ENCODE measurements at places on chromosomes 2 and 18.

GRCh38 chr2:67878743-67879142 is 184.1 kb downstream of the C1D start:
- DNase-seq, result peak; percentile 25

- no peak for DNase-seq
Measured at GRCh38 chr2:112701052-112701451, 19.8 kb upstream of the NT5DC4 start.

DNA sequence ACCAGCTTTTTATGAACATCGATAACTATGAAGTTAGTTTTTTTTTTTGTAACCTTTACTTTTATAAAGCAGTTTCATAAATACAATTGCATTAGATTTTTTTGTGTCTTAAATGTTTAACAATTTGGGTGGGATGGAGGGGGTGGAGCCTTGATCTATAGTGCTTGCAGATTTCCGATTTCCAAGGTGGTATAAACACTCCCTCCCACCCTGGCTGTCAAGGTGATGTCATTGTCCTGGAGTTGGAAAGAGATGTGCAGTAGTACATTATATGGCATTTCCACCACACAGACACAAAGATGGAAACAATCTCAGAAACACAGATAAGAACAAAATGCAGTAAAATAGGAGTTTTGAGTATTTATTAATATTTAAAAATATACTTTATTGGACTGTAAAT is 114.4 kb downstream of the TTN start:
- no peak for DNase-seq

GRCh38 chr18:43877616-43878321 is 600.5 kb upstream of the SYT4 start:
- peak; percentile 23 for DNase-seq

- no peak for DNase-seq
Measured at GRCh38 chr18:2258954-2259353, 312.4 kb downstream of the METTL4 start.

DNA sequence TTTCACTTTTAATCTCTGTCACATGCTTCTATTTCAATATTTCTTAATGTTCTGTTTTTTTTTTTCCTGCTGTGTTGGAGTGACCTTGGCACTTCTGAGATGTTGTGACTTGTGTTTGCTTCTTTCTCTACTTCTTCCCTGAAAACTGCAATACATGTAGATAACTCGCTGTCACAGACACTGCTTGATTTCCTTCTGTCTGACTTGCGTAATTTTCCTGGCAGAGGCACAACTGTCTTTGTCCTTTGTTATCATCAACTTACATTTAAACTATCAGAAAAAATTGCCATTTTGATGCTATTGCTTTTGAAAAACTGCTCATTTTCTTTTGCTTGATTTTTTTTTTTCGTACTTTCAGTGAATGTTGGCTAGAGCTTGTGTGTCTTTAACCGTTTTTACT is 69.0 kb downstream of the BABAM2 start:
- DNase-seq, result no peak

GRCh38 chr18:68723539-68723938 is 8.6 kb upstream of the TMX3 start:
- no peak for DNase-seq

- DNase-seq, result no peak
Measured at GRCh38 chr2:218856167-218856895, 3.3 kb upstream of the WNT6 start.

- no peak for DNase-seq
Measured at GRCh38 chr2:25790074-25790790, 88.1 kb downstream of the ASXL2 start.

DNA sequence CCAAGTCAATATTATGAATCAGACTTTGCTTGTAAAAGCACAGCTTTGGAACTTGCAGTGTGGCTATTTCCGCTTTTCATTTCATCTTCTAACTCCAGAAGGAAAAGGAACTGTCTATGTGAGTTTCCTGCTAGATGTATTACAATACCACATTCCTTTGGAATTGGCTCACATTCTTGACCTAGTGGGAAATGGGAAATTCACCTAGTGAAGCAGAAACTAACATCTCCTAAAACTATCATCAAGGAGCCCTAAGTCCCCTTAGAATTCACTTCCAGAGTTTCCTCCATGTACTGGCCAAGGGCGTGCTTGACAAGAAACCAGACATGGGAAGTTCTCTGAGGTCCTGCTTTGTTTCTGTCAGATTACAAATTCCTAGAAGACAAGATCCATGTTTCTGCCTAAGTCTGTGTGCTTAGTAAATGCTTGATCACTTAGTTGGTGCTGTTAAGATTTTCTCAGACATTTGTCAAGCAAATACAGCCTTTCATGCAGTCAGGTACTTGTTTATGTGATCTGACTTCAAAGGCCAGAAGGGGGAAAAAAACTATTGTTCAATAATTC is 275.7 kb upstream of the FN1 start:
- DNase-seq, result no peak

DNA sequence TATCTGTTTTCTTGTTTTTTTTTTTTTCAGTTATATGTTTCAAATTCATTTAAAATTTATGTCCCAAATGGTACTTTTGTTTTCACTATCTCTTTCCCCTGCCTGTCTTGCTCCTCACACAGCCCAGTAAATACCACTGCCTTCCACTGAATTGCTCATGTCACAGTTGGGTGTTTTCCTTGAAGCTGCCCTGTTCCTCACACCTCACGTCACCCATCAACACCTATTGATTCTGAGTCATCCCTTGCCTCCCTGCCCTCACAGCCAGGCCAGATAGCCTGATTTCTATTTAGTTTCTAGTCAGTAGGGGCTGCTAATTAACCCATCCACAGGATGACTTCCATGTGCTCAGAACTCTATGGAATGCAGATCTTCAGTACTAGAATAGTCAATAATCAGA is 25.3 kb downstream of the FSHR start:
- DNase-seq, result no peak

DNA sequence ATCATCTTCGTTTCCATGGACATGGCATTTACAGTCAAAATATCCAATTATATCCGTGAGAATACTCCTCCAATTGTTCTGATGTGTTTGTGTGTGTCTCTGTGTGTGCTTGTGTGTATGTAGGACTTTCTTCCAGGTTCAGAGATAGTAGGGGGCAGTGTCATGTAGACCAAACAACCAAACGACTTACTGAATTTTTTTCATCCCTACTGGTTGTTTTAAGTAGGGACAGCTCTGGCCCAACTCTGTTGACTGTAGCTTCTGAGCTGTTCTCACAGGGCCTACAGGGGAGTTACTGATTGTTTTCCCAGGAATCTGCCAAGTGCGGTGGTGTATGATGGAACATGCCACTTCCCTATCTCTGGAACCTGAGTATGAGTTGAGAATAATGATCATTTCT is 69.6 kb downstream of the ETAA1 start:
- DNase-seq, result no peak

- DNase-seq, result no peak
Measured at GRCh38 chr2:221270806-221271205, 301.3 kb downstream of the EPHA4 start.

- peak; percentile 58 for DNase-seq
Measured at GRCh38 chr18:2412281-2412680, 159.0 kb downstream of the METTL4 start.

DNA sequence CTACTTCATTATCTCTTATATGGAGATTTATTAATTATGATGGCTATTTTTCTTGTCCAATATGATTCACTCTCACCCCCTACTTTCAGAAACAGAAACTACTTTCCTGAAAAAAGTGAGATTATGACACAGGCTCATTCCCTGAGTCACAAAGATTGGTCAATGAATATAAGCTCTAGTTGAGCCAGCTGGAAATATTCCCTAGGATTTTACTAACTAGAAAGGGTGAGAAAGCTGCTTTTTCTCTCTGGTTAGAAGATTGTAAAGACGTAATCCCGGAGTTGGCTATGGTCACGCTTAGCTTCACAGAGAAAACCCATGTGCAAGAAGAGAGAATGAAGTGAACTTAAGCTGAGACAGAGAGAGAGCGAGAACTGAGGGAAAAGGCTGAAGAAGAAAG is 223.7 kb upstream of the SMAD7 start:
- peak; percentile 30 for DNase-seq

DNA sequence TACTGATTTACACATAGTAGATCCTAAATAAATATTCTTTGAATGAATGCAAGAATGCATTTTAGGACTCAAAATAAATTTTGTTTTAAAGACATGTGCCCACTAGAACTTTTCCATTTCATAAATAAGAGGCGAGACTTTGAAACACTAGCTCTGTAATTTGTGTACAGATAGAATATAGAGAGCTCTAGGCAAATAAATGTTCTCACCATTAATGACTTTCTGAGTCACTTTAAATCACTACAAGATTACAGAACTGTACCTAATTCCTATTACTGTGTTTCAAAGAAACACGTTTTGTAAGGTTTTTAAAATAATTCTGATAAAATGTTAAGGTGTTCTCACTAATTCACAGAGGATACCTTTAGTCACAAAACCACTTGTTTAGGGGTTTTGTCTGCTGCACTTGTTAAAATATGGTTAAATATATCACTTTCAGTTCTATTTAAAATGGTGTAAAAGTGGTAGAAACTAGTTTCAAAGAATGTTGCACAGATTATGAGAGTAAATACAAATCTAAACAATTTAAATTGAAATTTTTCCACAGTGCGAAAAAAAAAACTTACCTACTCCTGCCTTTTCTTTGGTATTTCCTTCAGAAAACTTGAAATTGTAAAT is 158.7 kb upstream of the ZC3H15 start:
- DNase-seq, result no peak
